GM06990 (cell line): ENCODE measurements at places on chromosomes 1 and 21.
A peak's percentile ranks its signal among the peaks of the same experiment; 100 is the strongest.

DNA sequence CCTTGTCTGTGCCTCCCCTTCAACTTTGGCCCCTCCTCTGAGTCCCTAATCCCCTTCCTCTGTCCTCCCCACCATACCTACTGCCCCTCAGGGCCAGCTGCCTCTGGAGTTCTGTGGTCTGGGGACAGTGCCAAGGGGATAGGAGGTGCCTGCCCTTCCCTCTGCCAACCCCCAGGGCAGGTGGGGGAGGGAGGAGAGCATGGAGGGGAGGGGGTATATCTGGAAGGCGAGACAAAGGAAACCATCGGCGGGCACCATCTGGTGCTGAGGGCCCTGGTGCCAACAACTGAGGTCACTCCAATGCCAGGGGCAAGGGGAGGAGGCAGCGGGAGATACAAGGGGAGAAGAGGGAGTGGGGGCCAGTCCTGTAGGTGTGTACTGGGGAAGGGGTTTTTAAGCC is 9.6 kb downstream of the RAB25 start:
- DNase-seq: no peak

GRCh38 chr1:172704001-172704400 is 45.1 kb downstream of the FASLG start:
- no peak for DNase-seq

DNA sequence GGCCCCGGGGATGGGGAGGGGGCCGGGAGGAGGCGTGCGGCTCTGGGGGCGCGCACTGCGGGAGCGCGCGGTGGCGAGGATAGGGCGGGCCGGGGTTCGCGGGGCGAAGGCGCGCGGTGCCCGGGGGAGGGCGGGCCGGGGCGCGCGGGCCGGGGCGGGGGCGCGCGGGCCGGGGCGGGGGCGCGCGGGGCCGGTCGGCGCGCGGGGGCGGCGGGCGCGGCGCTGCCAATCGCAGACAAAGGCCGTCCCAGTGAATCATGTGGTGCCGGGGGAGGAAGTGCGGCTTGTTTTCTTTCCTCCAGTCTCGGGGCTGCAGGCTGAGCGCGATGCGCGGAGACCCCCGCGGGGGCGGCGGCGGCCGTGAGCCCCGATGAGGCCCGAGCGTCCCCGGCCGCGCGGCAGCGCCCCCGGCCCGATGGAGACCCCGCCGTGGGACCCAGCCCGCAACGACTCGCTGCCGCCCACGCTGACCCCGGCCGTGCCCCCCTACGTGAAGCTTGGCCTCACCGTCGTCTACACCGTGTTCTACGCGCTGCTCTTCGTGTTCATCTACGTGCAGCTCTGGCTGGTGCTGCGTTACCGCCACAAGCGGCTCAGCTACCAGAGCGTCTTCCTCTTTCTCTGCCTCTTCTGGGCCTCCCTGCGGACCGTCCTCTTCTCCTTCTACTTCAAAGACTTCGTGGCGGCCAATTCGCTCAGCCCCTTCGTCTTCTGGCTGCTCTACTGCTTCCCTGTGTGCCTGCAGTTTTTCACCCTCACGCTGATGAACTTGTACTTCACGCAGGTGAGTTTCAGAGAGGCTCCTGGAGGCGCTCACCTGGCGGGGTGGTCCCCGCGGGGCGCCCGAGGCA is at the start of gene GPR137B:
TSS of gene GPR137B (plus strand) at position 287 of the 851 bp plus-strand sequence. CDS start at position 371, 84 bp downstream.
- peak; percentile 76 for DNase-seq

- peak; percentile 85 for DNase-seq
Measured at GRCh38 chr21:46183910-46184624, at the start of gene SPATC1L. Gene SPATC1L, minus strand, starts transcription at chr21:46184459. Its CDS starts 1,643 bp downstream, at chr21:46182816.

- DNase-seq: no peak
Measured at GRCh38 chr1:241779897-241780296, 68.1 kb upstream of the EXO1 start.

DNA sequence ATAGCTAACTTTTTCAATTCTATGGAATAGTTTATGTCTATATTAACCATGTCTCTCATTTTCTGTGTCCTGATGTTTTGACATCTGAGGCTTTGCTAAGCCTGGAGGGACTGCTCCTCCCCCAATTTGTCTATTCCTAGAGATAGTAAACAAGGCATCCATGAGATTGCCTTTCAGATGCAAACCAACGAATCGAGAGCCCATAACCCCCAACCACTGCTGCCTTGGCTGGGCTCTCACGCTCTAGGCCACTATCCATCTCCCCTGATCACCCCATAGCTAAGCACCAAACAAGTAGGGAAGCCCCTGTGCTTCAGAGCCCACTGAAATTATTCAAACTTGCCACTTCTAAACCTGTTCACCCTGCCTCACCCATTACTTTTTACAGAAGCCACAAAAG is 437.7 kb downstream of the SETD4 start:
- no peak for DNase-seq

DNA sequence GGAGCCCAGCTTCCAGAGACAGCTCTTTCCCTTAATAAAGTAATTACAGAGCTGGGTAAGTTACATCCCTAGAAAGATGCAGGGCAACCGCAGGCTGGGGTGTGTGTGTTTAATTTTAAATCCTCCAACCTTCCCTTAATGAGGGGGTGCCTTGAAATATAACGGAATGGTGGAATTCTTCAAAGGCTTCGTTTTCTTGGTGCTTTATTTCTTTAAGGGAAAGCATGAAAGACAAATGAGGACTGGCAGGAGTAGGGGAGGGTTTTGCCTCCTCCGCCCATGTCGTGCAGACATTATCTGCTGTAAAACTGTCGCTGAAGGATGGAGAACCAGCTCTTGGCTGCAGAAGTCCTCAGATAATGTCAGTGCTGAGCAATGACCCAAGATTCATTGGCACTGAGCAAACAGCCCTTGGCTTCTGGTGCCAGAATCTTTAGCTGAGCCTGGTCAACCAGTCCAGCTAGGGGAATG is 15.5 kb downstream of the SLC6A17 start:
- DNase-seq: no peak

DNA sequence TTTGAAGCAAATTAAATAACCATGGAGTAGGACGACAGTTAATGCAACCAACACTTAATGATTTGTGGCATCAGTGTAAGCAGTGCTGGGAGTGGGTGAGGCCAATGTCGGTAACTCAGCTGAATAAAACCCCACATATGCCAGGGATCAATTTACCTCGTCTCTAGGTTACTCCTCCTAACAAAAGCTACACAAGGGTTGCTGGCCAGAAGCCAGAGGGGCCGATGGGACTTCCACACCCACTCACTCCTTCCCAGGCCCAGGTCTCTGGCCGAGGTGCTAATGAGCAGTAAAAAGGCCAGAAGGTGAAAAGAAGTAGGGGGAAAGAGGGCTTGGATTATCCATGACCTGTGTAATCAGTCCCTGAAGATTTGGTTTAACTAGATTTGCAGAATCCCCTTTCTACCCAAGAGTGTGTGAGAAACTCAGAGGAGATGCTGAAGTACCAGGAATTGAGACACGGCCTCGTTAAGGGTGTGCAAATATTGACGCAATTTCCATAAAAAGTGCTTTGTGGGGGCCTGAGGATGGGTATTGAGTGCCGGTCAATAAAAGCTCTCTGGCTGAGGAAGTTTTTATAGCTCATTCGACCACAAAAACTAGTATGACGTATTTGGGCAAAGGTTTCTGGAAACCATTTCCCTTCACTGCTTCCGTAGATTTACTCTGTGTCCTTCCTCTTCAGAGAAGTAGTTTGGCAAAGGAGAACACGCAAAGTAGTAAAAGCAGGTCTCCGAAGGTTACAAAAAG is 145.5 kb downstream of the TBX15 start:
- DNase-seq: no peak

DNA sequence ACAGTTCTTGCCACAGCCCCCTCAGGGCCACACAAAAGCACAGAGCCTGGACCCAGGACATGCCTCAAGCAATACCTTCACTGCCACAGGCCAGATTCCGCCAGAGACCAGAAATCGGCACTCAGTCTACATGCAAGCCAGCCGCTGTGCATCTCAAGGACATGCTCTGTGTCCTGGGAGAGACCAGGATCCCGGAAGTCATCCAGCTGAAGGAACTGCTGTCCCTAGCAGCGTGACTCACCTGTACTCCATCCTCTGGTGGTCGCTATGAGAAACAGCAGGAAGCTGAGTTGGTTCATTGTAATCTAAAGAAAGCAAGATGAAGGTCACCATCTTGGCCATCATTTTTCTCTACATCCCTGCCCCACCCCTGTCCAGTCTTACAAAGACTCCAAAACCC is 401 bp downstream of the ITLN1 start:
- DNase-seq: no peak

DNA sequence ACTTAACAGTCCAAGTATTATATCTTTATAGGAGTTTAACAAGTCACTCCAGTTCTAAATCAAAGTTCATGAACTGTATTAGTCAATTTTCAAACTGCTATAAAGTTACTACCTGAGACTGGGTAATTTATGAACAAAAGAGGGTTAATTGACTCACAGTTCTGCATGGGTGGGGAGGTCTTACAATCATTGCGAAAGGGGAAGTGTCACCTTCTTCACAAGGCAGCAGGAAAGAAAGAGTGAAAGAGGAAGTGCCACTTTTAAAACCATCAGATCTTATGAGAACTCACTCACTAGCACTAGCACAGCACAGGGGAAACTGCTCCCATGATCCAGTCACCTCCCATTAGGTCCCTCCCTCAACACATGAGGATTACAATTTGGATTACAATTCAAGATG is 70.0 kb downstream of the CLCA4 start:
- DNase-seq: peak; percentile 61

GRCh38 chr1:178938101-178938958 is 67.5 kb upstream of the ANGPTL1 start:
- DNase-seq: no peak

GRCh38 chr1:98988904-98989555 is 15.6 kb downstream of the PLPPR5 start:
- no peak for DNase-seq

- peak; percentile 59 for DNase-seq
Measured at GRCh38 chr1:14599183-14599791, 802 bp downstream of the KAZN start.

- no peak for DNase-seq
Measured at GRCh38 chr1:1427106-1427819, 6.2 kb upstream of the ANKRD65 start.

DNA sequence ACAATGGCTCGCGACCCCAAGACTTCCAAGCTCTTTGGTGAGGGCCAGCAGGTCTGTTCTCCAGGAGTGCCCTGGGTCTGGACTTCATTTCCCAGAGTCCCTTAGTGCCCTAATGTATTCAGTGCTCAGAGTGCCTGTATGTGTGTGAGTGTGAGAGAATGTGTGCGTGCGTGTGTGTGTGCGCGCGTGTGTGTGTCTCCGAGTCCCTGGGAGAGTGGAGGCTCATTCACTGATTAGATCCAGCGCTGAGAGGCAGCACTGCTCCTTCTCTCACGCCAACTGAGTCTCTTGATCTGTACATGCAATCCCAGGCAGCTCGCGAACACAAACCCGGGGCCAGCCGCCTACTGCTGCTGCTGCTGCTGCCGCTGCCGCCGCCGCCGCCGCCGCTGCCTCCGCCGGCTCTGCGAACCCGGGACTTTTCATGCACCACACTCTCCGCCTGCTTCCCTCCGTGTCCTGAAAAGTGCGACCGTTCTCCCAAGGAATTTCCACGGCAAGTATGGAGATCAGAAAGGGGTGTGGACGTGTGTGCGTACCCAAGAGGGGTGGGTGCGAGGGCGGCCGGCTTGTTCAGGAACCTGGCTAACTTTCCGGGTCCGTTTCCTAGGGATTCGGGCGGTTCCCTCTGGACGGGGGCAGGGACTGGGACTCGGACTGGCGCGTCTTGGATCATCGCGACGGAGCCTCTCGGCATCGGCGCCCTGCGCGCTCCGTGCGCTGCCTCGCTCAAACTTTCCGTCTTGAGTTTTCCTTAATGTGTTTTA is at the start of gene RNF220:
TSS of gene RNF220 (plus strand) at position 225 of the 767 bp plus-strand sequence.
- DNase-seq: peak; percentile 49

- no peak for DNase-seq
Measured at GRCh38 chr1:67647036-67647798, 37.8 kb upstream of the GADD45A start.

DNA sequence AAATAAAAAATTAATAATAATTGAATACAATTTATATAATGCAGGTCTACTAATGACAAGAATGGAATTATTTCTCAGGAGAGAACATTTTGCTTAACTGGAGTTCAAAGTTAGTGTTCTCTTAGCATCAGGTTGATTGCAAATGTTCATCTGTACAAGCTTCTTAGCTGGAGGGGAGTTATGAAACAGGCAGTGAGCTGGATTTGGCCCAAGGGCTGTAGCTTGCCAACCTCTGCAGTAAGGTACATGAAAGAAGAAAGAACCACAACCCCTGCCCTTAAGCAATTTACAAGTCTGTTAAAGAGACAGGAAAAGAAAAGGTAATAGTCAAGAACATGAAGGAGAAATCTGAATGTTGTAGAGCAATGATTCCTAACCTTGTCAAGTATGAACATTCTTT is 17.0 kb downstream of the LPGAT1 start:
- DNase-seq: no peak

GRCh38 chr1:214583824-214584554 is 19.0 kb upstream of the CENPF start:
- DNase-seq: no peak

- no peak for DNase-seq
Measured at GRCh38 chr1:178031856-178032320, 62.0 kb upstream of the RASAL2 start.

DNA sequence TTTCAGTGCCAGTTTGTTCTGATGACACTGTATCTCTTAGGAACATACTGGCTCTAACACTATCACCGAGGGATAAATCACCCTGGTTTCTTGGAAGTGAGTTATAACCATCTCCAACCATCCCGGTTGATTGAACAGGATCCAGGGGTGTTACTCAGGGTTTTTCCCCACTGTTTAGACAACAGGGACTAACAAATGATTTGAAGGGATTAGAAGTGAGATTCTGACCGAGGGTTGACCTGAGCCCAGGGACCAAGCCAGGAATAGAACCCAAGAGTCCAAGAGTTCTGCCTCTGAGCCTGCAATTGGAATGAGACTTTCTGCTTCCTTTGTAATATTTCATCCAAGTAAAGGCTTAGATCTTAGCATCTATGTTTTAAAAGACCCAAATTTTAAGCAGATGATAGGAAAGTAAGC is 154.0 kb downstream of the DHRS3 start:
- no peak for DNase-seq

DNA sequence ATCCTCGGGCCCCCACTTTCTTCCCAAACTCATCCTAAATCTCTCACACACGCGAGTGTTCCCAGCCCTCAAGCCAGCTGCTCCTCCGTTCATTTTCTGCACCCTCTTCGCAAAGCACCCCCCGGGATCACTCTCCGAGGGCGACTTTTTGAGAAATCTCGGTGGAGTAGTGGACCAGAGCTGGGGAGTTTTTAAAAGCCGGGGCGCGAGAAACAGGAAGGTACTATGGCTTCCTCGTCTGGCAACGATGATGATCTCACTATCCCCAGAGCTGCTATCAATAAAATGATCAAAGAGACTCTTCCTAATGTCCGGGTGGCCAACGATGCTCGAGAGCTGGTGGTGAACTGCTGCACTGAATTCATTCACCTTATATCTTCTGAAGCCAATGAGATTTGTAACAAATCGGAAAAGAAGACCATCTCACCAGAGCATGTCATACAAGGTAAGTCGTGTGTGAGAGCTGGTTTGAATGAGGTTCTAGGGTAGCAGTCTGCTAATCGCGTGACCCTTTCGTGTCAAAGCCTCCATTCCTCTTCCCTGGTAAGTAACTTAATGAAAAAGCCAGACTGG is 800 bp downstream of the DR1 start:
- DNase-seq: peak; percentile 31

- DNase-seq: no peak
Measured at GRCh38 chr1:25474439-25475047, 43.8 kb downstream of the MACO1 start.
